Stimulated activated CD8-positive, alpha-beta memory T cell treated with anti-CD3 and anti-CD28 coated beads, Interleukin-4, amount 100 ng/mL, for 48 hours (primary cell): ENCODE measurements at places on chromosomes 16 and 17.

DNA sequence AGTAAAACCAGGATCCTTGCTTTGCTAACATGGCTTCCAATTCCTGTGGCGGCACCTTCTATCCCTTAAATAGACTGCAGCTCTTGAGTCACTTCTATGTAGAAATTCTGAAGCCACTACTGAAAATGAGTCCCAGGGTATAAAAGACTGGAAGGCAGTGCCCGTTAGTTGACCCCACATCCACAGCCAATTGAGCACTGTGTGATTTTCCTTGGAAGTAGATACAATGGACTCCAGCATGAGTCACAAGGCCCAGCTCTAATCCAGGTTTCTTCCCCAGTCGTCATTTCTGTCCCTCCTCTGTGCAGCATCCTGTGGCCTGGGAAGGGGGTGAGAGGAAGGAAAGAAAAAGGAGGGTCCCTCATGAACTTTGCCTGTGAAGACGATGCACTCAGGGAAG, 69.5 kb downstream of the HLF start:
- DNase-seq = no peak

DNA sequence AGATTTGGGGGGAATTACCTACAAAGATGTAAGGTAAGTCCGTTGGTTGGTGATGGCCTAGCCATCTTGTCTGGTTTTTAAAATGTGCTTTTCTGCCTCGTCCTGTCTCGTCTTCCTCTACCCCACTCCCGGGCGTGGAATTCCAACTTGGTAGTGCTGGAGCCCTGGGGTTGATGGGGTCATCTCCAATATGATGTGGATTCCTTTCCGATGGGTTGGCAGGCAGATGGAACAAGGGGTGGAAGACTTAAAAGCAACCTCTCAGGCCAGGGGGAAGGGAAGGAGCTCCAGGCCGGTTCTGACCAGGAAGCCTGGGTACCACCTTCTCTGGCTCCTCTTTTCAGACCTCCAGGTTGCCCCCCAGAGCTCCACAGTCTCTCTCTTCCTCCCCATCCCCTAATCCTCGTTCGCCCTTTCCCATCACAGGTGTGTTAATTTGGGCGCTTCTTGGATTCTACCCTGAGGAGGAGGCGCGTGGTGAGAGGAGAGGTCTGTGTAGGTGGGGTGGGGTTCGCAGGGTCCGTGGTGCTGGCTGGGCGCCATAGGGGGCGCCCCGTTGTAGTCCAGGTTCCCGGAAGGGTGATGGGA, 5.1 kb upstream of the HOXB2 start:
- no peak for DNase-seq

DNA sequence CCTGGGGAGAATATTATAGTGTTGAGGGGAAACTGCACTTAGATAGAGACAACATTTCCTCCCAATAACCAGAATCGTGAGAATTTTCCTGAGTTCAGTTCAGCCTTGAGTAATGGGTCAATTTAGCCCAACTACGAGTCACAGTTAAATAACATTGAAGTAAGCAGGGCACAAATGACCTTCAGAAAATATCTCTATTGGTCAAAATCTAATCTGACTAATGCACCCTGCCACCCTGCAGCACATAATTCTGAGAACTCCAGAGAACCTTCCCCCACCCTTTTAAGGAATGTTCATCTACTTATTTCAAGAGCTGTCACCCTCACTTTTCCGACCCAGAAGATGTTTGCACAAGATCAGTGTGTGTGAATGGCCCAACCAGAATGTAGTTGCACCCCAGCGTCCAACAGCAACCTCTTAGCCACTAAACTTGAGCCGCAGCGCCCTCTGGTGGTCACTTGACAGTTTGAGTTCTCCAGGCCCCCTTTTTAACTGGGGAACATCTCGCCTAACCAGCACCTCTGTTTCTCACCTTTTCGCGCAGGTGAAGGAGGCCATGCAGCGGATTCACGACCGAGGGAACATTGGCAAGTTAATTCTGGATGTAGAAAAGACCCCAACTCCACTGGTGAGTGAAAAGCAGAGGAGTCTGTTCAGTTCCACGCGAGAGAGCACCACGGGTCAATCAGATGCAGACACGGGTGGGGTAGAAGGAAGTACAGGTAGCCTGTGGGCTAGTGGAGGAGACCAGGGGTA, 50.9 kb upstream of the CLEC3A start:
- peak; percentile 90 for DNase-seq

DNA sequence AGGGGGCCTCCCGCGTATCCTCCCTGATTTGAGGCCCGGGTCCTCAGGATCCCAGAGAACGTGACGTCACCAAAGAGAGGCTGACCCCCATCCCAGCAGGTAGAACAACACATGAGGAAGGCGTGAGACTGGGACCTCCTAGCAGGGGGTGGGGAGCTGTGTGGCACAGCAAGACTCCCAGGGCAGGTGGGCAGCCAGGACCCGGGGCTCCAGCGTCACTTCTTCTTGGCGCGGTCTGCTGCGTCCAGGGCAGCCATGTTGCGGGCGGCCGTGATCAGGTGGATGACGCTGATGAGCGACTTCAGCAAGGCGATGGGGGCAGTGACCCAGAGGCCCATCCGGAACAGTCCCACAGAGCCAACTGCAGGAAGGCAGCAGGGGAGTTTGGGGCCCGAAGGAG, 4.1 kb downstream of the CDIPT start:
- DNase-seq = no peak

- no peak for DNase-seq
These were observed 146.7 kb downstream of the RAB11FIP4 start for GRCh38 chr17:31538080-31538762.
